ENCODE measurements at places on chromosomes 7 and 10.
A peak's percentile ranks its signal among the peaks of the same experiment; 100 is the strongest.

- no peak for DNase-seq
Measured at GRCh38 chr10:127953876-127954275, 47.0 kb downstream of the PTPRE start.

GRCh38 chr10:131862548-131862947, 38.3 kb upstream of the PPP2R2D start:
- DNase-seq = no peak

DNA sequence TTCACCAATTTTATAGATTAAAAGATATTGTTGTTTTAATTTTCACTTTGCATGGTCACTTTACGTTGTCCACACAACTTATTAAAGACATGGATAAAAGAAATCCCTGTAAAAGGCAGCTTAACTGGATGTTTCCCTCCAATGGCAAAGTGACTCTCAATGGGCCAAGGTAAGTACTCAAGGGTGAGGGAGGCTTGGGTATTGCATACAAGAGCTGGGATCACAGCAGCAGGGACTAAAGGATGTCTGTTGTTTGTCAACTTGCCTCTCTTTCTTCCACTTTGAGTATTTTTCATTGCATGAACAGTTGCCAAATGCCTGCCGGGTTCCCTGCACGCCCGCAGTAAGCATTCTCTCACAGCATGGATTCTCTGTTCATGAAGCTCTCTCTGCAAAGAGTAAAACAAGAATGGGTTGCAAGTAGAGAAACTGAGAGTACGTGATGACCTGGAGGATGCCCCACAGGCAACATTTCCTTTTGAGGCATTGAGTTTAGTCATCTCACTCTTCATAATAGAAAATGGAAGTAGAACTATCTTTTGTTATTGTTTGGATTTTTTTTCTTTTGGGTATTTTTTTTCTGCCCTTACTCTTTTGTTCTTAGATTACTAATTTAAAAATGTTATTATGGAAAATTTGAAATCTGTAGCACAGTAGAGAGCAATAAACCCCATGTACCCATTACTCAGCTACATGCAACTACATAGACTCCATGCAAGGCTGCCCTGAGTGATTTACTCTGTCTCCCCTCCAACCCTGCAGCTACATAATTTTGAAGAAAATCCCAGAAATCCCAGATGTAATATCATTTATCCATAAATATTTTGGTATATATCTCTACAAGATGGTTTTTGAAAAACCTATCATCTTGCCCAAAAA, 26.3 kb downstream of the GPR141 start:
- no peak for DNase-seq

- DNase-seq = peak; percentile 64
Measured at GRCh38 chr10:323651-324293, 188.5 kb downstream of the ZMYND11 start.

DNA sequence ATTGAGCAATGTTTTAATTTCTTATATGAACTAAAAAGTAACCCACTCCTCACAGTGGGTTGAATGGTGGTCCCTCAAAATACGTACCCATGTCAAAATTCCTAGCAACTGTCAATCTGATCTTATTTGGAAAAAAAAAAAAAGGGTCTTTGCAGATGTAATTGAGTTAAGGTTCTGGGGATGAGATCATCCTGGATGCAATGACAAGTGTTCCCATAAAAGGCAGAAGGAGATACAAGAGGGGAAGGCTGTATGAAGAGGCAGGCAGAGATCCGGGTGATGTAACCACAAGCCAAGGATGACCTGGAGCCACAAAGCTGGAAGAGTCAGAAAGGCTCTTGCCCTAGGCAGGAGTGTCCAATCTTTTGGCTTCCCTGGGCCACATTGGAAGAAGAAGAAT, 516.3 kb upstream of the MKI67 start:
- no peak for DNase-seq

DNA sequence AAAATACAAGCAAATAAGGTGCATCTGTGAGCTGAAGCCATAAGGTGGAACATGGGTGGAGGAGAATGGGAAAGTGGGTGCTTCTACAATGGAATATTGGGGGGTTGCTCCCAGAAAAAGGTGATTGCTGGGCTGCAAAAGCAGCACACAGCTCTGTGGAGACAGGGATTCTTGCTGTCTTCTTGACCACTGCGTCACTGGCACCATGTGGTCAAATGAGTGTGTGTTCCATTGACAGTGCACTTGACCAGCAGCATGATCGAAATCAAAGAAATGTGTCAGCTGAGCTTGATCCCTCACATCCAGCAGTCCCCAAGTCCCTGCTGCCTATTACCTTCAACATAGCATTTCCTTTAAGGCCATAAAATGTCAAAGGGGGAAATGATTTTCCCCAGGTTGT, 56.2 kb downstream of the GPR26 start:
- no peak for DNase-seq

DNA sequence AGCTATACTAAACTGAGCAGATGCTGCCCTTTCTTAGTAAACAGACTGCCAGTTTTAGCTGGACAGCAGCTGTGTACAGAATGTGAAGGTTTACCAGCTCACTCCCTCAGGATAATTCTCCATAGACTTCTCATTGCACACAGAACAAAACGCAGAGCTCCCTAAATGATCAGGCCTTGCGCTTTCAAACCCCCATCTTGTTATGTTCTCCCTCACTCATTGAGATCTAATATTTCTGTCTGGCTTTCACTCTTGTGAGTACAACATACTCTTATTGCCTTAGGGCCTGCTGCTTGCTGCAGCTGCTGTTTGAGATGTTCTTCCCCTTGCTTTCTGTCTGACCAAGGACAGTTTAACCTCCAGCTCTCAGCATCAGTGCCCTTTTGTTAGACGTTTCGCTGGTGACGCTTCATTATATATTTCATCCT, 17.3 kb downstream of the VWDE start:
- no peak for DNase-seq

DNA sequence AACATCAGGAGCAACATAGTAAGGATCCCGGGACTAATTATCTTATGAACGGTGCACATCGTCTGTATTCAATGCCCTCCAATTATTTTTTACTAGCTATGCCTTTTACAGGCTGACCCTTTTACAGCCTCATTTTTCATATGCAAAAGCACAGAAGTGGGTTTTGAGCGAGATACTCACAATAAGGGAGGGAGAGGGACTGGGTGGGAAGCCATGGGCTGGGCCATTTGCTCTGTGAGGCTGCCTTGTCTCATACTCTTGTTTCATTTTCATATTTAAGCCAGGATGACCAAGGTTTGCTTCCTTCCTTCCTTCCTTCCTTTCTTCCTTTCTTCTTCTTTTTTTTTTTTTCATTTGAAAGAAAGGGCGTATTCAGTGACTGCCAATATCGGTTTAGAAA, 259.3 kb downstream of the TRIL start:
- DNase-seq = no peak

DNA sequence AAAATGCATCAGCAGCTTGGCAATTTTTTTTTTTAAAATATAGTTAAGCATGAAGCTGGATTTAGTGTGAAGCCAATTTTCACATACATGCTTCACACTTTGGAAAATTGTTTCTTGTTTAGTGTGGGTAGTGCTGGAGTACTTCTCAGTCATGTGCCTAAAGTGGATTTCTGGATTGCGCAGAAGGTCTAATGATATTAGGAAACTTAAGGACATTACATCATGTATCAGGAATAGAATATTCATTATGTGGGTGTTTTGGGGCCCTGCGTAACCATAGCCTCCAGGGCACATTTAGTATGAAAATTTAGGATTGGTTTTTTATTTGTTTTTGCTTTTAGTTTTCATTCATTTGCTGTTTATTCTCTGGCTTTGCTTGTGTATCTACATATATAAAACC, 28.8 kb upstream of the BNIP3 start:
- no peak for DNase-seq

- no peak for DNase-seq
Measured at GRCh38 chr10:28666751-28667467, 10.4 kb upstream of the BAMBI start.

DNA sequence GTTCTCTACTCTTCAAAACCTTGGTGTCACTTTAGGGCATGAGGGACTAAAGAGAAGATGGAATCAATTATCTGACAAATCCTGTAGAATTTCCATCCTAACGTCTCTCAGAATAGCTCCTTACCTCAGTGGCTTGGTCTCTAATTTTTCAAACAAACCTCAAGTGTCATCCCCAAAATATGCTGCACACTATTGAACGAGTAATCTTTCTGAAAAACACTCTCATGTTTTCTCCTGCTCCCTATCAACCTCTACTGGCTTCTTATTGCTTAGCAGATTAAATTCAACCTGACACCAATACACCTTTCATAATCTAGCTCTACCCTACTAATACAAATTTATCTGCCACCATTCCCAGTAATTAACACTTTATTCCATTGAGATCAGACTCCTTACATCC, 8.5 kb downstream of the CNOT4 start:
- DNase-seq = no peak

DNA sequence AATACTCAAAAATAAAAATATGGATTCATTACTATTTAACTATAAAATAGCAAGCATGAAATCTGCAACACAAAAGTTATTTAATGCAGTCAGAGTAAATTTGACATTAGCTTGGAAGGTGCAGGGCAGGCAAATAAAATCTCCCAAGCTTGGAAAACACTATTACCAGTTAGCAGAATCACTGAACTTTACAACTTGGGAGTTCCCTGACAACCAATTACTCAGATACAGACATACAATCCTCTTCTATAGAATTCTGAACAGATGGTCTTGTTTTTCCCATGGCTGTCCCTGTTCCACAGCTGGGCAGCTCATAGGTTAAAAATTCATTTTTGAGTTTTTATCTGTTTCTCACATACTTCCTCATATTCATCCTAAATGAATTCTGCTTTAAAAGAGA, 1002.6 kb downstream of the SORCS3 start:
- no peak for DNase-seq

DNA sequence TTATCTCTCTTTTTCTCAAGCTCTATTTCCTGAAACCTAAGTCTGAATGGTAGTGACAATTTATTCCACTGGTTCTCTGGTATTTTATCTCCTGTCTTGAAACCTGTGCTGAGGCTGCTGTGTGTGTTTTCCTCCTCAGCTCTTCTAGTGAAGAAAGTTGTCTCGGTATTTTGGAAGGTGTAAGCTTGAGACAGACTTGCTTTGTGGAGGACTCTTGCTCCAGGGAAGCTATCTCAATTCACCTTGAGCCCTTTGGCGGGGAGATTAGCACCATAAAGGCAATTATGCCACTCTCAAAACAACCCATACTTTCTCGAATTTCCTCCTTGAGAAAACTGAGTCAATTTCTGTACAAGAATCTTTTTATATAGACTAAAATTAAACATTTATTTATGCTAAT, 141.6 kb downstream of the THSD7A start:
- no peak for DNase-seq

GRCh38 chr10:100697070-100697469, 48.3 kb upstream of the PAX2 start:
- DNase-seq = no peak

GRCh38 chr10:49650724-49651034, 28.8 kb upstream of the C10orf53 start:
- DNase-seq = no peak

- no peak for DNase-seq
Measured at GRCh38 chr10:48778193-48778857, 93.7 kb downstream of the WDFY4 start.

- DNase-seq = no peak
Measured at GRCh38 chr7:81420526-81421226, 349.2 kb downstream of the HGF start.

DNA sequence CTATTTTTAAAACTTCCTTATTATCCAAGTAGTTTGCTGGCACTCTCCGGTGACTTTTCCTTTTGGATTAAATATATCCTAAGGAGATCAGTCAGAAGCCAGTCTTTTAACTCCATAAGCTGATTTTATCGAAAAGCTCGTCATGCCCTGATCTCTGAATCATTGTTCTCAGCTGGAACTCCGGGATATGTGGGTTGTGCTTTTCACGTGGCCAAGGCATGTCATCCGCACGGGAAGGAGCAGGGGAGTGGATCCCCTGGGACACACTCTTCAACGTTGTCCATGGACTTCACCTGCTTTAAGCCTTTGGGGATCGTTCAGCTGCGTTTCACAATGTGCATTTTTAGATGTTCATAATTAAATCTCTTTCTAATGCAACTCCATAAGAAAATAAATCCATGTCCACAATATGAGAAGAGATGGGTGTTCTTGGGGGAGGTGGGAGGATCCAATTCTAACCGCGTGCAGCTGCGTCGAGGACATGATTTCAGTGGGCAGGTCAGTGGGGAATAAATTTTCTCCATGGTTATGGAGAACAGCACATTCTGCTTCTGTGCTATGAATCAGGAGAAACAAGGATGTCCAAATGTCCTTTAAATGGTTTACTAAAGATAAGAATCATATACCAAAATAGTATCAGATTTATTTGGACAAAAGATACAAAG, 229.5 kb upstream of the ADARB2 start:
- no peak for DNase-seq

DNA sequence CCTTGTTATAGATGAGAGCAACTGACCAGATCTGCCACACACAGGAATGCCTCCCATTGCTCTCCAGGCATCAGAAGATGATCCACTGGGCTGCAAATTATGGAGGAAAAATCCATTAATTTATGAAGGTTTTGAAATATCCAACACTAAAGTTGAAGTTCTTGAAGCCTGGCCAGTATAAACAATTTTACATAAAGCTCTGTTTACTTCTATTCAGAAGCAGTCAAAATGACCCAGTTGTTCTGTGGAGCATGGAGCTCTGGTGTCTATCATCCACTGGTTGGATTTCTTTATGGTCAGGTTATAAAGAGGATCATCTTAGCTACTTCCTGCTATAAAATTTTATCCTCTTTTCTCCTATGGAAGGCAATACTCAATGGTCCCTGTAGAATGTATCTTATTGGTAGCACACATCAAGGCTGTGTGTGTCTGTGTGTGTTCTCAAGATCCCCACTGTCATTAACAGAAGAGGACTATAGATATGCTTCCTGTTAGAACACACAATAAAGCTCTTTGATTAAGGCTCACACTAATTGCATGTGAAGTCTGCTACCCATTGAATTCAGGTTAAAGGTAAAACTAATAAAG, 747.4 kb downstream of the SUGCT start:
- no peak for DNase-seq

GRCh38 chr10:68787813-68788212, 39.5 kb upstream of the STOX1 start:
- no peak for DNase-seq

- no peak for DNase-seq
Measured at GRCh38 chr7:148862481-148862880, 21.6 kb downstream of the EZH2 start.

Data from dorsolateral prefrontal cortex (tissue), 122 donors.